ENCODE measurements at places on chromosomes 3 and 15.

- DNase-seq, result no peak
Measured at GRCh38 chr15:89875741-89876140, 18.1 kb downstream of the AP3S2 start.

DNA sequence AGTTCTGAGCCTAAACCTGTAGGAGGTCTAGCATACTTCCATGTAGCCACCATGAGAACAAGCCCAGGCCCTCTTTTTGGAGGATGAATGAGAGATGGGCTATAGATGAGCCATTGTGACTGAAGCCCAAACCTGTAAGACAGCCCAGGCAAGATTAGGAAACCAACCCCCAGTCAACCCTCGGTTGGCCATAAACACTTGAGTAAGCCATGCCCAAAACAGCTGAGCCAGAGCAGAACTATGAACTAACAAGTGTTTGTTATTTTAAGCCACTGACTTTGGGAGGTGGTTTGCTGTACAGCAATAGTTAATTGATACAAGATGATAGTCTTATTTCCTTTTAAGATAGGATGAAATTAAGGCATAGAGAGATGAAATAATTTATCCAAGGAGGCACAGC, 12.4 kb upstream of the CPNE4 start:
- DNase-seq, result no peak

DNA sequence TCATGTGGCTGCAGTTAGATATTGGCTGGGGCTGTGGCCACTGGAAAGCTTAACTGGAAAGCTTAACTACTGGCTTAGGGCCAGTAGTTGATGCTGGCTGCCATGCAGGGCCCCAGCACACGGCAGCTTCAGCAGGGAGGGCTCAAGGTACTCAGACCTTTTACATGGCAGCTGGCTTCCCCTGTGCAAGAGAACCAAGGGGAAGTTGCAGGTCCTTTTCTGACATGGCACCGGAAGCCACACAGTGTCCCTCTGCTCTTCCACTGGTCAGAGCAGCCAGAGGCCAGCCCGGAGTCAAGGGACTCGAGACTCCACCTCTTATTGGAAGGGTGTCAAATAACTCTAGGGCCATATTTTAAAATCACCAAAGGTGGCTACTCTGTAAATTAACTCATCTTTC, 24.5 kb downstream of the CCR9 start:
- DNase-seq, result no peak

- no peak for DNase-seq
Measured at GRCh38 chr15:68700455-68701123, 120.1 kb downstream of the ANP32A start.

GRCh38 chr3:51099794-51100535, 285.1 kb upstream of the MANF start:
- peak; percentile 56 for DNase-seq

GRCh38 chr3:149419816-149420215, 42.4 kb upstream of the TM4SF1 start:
- no peak for DNase-seq

- DNase-seq, result no peak
Measured at GRCh38 chr15:96342406-96343112, 12.1 kb downstream of the NR2F2 start.

GRCh38 chr3:64361962-64362735, 136.9 kb upstream of the PRICKLE2 start:
- DNase-seq, result no peak

DNA sequence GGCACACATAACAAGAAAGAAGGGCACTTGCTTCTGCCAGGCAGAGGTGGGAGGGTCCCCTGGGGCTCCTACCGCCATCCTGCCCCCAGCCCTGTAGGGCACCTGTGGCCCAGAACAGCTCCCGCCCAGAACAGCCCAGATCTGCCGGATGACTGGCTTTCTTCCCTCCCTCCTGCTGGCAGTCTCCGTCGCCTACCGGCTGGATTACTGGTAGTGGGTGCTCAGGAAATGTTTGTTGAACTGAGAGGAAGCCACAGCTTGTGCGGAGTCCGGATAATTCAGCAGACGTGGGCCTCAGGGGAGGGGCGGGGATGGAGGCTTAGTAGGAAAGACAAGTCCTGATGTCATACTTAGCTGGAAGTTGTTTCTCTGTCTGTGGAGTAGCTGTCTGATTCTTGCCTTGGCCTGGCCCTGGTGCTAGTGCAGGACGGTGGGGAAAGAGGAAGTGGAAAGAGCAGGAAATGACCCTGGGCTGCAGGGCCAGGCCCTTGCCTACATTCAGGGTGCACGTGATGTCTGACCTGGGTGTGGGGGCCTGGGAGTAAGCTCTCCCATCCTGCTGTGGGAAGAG, 6.7 kb downstream of the CCDC9B start:
- DNase-seq, result no peak

DNA sequence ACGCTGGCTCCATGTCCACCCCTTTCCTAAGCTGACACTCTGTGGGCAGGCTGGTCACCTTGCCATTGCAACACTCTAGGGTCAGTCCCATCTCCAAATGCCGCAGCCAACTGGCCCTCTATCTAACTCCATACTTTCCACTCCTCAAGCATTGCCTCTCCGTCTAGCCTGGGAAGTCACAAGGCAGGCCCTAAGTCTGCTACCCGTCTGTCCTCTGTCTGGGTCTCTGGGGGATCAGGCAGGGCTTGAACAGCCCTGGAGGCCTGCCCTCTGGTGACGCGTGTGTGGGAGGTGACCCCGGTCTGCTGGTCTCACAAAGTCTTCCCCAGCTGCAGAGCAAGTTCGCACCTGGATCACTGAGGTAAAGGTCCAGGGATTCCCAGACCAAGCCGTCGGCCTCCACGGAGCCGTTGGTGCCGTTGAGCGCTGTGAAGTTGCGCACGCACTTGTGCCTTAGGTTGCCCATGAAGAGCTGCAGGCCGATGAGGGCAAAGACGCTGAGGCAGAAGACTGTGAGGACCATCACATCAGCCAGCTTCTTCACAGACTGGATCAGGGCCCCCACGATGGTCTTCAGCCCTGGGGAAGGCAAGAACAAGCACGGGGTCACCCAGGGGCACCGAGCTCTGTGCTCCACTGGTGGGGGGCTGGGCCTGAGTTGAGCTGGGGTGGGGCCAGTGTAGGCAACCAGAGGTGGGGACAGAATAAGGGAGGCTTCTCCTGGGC, 39.9 kb downstream of the SCN5A start:
- no peak for DNase-seq

DNA sequence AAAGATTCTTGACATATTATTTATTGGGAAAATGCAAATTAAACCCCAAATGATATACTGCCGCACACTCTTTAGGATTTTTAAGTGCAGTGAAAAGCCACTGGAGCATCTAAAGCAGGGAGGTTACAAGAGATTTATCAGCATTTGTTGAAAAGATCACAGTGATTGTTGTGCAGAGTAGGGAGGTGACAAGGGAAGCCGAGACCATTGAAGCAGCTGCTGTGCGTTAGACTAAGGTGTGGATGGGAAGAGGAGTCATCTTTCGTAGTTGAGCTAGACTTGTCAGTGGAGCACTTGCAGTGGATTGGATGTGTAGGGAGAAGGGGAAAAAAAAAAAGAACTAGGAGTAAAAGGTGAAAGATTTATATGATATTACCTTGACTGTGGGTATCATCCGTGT, 854.6 kb downstream of the NTRK3 start:
- DNase-seq, result no peak

GRCh38 chr3:103624271-103624670, 1189.5 kb downstream of the ZPLD1 start:
- DNase-seq, result no peak

DNA sequence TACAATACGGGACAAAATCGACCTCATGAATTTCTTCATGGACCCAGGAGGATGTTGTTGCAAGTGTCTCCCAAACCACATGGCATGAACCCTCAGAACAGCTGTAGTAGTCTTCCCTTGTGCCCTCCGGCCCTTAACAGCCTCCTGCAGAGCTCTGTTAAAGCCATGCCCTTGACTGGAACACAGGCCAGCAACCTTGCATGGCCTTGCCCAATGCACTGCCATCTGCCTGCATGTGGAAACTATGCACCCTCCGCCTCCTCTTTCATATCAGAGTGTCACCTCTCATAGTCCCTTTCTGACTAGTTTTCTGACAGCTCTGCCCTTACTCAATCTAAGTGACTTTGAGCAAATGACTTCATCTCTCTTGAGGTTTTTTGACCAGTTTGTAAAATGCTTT, 39.4 kb upstream of the TRIM71 start:
- DNase-seq, result peak; percentile 53

GRCh38 chr3:106032479-106032878, 163.7 kb upstream of the CBLB start:
- no peak for DNase-seq

DNA sequence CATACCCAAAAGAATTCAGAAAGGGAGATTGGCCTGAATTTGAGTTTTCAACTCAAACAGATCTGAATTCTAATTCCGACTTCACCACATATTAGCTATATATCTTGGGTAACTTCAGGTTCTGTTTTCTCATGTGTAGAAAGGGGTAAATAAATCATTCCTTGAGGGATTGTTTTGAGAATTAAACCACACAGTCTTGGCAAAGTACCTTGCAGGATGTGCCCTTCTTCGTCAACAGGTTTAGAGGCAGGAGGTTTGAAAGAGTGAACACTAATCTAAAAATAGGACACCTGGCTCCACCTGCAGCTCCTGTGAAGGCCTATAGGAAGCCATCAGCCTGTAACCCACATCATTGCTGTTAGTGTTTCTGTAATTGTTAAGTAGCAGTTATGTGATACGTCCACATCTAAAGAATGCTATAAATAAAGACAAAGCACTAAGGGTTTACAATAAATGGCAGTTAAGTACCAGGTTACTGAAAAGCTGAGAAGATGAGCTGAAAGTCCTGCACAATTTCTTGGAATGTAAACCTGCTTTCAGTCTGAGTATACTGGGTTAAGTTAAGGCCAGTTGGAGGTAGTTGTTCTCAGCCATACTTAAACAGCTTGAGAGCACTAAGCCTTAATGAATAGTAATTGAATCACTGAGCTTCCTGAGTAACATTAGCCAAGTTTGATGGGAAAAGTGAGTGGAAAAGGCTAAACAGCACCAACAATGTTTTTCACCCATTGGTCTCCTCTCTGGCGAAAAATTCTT, 6.0 kb downstream of the CCDC80 start:
- DNase-seq, result no peak

GRCh38 chr3:102165367-102165766, 269.4 kb upstream of the ZPLD1 start:
- no peak for DNase-seq

DNA sequence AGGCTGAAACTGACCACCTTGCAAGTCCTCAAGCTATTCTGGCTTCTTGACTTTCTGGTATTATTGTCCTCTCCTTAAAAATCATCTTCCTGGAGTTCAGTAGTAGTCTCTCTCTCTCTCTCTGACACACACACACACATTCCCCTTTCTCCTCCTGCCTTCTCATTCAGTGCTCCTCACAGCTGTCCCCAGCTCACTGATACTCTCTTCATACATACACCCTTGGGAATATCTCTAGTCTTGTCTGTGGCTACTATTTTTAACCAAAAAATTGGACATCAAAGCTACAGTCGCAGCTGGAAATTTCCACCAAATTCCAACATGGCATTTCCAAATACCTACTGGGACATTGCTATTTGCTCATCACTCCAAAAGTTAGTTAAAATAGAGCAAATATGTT, 178.9 kb downstream of the ECT2 start:
- no peak for DNase-seq

DNA sequence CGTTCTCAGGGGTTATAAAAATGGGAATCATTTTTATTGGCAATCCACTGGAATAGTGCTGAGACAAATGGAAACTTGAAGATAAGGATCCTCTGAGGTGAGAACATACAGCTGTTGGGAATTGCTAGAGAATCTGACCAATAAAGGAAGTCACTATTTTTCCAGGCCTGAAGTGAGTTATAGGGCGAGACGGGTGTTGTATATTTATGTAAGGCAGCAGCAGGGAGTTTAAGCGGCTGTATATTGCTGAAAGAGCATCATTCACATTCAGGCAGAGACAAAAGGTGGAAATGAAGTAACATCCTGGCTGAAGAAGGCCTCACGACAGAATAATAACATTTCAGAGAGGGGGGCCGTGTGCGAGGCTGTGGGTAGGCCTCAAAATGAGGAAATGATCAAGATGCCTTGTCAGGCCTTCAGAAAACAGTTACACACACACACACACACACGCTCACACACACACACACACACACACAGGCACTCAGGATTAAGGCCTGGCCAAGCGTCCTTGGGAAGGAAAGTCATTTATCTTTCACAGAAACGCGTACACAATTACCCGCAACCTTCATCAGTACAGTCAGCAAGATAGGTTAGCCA, 964.9 kb upstream of the NR2F2 start:
- no peak for DNase-seq

GRCh38 chr3:154764856-154765640, 315.1 kb upstream of the MME start:
- DNase-seq, result no peak

DNA sequence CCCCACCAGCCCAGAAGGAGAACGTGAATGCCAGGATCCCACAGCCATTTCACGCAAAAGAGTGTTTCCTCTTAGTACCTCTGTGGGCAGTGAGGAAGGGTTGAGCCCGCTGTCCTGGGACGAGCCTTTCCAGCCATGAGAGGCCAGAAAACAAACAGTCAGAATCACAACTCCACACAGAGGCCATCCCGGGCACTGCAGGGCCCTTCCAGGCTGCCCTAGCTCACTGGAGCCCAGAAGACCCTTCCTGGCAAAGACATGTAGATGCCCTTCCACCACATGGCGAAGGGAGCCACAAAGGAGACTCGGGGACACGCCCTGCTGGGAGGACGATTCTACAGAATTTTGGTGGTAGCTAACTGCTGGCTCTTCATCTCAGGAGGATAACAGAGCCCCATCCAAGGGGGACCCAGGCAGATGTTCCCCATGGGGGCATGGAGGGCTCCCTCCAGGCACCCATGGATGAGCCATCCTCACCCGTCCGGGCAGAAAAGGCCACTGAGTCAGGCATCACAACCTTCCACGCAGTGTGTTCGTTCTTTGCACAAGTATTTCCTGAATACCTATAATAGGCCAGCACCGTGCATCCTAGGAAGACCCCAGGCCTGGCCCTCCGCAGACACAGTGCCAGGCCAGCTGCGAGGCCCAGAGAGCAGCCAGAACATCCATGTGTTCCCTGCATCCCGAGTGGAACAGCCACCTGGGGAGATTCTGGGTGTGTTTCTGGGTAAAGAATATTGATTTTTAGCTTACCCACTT, 47.2 kb downstream of the SLC12A8 start:
- peak; percentile 34 for DNase-seq

DNA sequence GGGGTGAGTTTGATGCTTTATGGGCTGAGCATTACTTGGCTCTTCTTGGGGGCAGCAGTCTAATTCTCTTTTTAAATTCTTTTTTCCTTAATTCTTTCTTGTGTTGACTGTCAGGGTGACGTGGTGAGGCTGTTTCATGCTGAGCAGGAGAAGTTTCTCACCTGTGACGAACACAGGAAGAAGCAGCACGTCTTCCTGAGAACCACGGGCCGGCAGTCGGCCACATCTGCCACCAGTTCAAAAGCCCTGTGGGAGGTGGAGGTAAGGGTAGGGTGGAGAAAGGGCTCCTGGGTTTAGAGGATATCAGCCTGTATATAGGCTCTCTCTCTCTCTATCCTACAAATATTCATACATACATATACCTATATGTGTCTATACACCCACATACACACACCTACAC, 152.3 kb downstream of the ITPR1 start:
- DNase-seq, result no peak

- no peak for DNase-seq
Measured at GRCh38 chr15:77768107-77768506, 135.4 kb upstream of the LINGO1 start.

- DNase-seq, result no peak
Measured at GRCh38 chr15:29345549-29346525, 76.2 kb upstream of the NSMCE3 start.
